ENCODE measurements at places on chromosomes 16 and 17.

DNA sequence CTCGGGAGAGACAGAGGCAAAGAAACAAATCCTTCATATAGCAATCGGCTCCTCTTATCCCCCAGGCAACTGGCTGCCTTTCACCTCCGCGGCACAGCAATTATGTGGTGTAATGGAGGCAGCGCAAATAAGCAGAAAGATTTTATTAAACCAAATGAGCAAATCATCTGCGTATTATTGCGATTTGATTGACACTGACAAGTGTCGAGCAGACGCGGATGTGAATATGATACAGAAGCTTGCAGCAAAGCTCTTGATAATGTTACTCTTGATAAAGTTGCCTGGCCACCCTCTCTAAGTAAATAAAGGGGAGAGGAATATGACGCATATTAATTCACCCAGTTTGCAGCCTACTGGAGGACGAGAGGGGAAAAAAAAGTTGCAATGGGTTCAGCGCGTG, 26.5 kb upstream of the AKTIP start:
- DNase-seq = no peak

DNA sequence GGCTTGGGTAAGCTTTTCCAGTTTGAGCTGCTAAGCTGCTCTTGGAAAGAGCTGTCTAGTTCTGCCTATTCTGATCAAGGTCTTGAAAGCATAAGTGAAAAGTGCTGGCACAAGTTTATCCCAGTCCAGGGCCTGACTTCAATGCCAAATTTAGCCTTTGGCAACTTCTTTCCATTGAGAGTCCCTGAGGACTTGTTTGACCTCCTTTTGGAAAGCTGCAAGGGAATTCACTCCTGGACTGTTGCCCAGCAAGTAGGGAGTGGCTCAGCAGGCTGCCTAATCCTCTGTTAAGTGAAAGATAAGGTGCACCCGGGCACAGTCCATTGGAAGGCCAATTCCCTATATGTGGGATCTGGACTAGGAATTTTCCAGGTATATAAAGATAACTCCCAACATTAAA, 16.0 kb upstream of the TANC2 start:
- DNase-seq = peak; percentile 32

GRCh38 chr17:27217631-27218030, 76.3 kb upstream of the WSB1 start:
- no peak for DNase-seq

GRCh38 chr16:50303041-50303604, 36.8 kb downstream of the ADCY7 start:
- no peak for DNase-seq

DNA sequence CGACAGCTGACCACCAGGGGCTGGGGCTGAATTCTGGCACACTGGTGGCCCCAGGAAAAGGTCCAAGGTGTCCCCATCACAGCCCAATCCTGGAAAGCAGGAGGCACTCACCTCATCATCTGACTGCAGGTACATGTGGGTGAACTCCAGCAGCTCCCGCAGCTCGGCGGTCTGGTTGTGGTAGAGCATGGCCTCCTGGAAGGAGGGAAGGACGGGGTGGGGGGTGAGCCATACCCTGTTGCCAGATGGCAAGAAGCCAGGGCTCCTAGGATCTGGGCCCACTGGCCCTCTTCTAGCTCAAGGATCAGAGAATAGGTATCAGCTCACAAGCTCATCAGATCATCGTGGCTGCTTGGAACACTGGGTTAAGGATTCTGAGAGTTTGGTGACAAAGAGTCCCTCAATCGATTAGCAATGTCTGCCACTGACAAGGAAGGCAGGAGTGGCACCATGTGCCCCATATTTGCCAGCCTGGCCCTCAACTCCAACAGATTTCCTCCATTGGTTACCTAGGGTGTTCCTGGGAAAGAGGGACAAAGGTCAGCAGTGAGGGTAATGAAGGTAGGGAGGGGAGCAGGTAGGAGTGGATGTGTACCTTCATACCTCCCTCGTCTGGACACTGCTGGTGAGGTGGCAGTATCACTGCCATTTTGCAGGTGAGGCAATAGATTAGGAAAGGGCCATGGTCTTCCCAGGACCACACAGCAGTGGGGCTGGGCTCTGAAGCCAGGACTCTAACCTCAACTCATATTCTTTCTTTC, 4.9 kb downstream of the P3H4 start:
- no peak for DNase-seq

DNA sequence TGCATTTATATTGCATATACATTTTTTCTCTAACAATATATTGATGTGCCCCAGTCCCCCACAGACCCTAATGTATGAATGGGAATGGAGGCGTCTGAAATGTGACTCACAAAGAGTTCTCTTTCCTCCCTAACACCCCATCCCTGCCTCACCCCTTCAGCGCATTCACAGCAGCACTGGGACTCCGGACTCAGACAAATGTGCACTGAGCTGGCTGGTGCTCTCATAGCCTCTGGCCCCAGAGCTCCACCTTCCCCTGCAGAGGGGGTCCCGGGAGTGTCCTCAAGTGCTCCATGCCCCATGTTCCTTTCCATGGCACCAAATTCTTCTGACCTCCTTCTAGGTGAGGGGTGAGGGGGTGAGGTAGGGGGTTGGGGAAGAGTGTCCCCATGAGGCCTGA, 20.6 kb downstream of the NPTX1 start:
- DNase-seq = no peak

GRCh38 chr17:12122075-12122474, 101.4 kb downstream of the MAP2K4 start:
- DNase-seq = no peak

GRCh38 chr17:44760474-44761308, 1.9 kb downstream of the ADAM11 start:
- DNase-seq = no peak

GRCh38 chr16:65117811-65118448, 3.9 kb downstream of the CDH11 start:
- DNase-seq = peak; percentile 80

DNA sequence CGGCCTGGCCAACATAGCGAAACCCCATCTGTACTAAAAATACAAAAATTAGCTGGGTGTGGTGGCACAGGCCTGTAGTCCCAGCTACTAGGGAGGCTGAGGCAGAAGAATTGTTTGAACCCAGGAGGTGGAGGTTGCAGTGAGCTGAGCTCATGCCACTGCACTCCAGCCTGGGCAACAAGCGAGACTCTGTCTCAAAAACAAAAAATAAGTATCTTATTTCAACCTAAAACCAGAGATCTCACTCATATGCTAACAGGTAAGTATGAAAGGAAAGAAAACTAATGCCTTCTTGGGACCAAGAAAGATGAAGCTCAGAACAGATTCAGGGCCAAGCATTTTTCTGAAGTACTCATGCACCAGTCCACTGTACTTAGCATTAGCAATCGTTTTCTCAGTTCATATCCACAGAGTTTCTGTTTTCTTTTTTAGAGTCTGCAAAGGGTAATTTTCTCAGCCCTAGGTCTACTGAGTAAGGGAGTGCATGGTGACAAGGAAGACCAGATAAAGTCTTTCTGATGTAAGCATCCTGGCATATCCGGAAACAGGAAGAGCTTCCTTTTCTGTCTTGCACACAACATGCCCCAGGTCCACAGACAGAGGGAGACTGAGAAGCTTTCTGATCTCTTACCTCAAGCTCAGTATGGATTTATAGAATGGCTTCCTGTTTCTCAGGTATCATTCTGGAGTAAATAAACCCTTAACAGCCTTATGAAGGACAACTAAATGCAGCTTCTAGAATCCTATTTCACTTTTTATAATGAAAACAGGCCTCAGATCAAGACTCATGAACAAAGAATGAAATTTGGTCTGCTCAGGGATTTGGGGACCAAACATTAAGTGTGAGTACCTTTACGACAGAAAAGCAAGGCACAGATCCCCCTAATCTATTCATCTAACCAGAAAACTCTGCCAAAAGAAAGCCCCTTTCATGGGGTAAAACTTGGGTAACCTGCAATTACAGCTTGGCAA, 38.7 kb upstream of the FOXJ1 start:
- no peak for DNase-seq

DNA sequence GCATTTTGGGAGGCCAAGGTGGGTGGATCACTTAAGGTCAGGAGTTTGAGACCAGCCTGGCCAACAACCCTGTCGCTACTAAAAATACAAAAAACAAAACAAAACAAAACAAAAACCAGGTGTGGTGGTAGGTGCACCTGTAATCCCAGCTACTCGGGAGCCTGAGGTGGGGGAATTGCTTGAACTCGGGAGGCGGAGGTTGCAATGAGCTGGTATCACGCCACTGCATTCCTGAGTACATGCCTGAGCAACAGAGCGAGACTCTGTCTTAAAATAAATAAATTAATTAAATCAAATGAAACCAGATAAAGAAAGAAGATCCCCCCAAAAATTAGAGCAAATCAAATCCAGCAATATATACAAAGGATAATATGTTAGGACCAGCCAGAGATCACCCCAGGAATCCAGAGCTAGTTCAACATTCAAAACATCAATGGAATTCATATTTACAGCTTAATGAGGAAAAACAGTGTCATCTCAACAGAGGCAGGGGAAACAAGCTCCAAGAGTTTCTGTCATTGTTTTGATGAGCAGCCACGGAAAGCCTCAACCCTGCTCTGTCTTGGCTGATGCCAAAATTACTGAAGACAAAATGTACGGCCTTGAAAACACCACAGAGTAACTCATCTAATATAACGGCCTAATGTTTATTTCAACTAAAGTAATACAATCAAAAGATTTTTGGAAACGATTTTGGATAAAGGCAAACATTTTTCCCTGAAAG, 3.7 kb downstream of the PEMT start:
- DNase-seq = no peak

GRCh38 chr16:12815361-12815760, 11.7 kb upstream of the CPPED1 start:
- DNase-seq = no peak

GRCh38 chr16:48323783-48324775, 61.1 kb downstream of the SIAH1 start:
- peak; percentile 9 for DNase-seq

- DNase-seq = no peak
Measured at GRCh38 chr17:57017625-57018024, 39.7 kb downstream of the SCPEP1 start.

DNA sequence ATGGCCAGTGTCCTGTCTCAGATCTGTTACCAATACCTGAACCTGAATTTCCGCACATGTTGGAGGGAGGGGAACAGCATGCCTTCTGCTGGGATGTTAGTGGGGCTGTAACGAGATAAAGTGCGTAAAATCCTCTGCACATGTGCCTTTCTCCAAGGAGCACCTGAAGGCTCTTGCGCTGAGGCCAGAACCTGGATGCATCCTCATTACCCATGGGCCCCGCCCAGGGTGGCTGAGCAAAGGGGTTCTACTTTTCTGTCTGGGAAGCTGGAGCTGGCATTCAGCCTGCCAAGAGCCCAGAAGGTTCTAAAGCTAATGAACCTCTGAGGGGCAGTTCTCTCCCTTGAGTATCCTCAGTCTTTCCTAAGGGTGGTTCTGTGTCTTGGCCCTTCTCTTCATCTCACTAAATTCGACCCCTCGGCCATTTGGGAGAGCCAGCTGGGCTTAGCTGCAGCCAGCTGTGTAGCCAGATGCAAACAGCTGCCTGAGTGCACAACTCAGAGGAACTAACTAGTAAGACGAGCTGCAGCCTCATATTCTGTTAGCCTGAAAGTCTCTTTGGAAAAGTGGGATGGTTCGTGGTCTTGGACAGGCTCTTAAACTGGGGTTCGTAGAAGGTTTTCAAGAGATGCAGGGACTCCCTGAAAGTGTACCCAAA, 2.5 kb downstream of the ITGA3 start:
- no peak for DNase-seq

DNA sequence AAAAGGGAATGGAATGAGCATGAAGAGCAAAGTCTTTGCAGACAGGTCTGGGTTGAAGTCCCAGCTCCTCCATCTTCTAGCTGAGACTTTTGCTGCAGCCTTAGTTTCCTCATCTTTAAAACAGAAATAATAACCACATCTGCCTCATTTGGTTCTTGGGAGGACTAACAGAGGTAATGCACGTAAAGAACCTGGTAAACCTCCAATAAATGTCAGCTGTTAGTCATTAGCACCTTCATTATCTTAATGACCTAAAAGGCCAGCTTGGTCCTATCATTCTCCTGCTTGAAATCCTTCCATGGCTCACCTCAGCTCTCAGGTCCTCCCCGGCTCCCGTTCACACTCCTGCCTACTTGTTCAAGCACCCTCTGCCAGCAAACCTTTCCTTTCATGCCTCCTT, 51.8 kb downstream of the SKAP1 start:
- DNase-seq = no peak

DNA sequence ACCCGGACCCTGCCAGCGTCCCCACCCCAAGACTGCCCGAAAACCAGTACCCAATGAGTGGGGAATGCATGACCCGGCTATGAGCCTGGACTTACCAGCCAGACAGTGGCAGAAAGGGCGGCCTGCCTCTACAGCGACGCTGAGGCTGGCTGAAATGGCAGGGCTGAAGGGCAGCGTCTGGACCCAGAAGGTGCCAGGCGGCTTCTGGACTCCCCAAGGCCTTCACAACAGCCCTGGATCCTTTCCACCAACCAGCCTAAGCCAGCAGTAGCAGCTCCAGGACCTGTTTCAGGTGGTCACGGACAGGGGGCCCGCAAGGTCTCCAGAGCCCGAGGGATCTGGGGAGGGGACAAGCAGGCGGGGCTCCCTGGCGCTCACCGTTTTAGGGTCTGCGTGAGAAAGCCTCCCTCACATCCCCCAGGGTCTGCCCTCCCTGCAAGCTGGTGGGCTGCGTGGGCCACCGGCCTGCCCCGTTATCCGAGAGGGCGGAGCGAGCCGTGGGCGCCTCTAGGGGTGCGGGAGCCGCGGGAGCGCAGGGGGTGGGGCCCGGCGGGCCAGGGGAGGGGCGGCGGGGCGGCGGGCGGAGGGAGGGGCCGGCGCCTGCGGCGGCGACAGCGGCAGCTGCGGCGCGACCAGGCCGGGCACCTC, at the start of gene RIPOR1:
Gene RIPOR1 (plus strand): TSS at position 608 of the 648 bp plus-strand sequence. CDS start 9,618 bp downstream, outside the sequence.
- DNase-seq = peak; percentile 22

DNA sequence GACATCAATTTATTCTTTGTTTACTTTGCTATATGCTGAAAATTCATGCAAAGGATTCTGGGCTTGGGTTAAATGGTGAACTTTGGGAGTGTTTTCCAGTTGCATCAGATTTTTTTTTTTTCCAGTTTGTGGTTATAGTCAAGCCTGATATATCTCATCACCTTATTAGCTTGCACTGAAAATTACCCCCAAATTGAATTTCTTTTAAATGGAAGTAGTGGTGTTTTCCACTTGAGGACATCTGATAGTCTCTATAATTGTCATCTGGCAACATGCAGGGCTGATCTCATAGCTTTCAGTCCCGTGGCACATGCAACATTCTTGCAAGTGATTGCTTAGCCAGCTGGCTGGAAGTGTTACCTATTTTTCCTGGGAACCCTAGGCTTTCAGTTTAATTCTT, 4.7 kb upstream of the KRTAP3-1 start:
- peak; percentile 5 for DNase-seq

DNA sequence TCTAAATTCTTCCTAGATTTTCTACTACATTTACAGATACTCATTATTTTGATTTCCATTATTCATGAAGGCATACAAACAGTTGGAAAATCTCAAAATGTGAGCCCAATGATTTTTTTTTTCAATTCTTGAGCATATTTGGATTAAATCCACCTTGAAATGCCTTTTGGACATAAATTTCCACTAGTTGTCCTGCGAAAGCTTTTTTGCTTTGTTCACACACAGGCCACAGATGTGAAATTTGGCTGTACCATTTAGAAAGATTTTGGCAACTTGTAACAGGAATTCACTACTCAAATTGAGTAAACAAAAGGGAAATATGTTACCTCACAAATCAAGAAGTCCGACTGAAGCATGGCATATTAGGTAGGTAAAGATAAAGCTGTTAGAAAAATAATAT, 1631.0 kb downstream of the CDH8 start:
- DNase-seq = no peak

All from HCEC 1CT (cell line).